NCI-H1930 (cell line): ENCODE measurements at places on chromosomes 2 and 18.

- no peak for DNase-seq
Observed at GRCh38 chr2:233960203-233960602, 43.0 kb downstream of the TRPM8 start.

DNA sequence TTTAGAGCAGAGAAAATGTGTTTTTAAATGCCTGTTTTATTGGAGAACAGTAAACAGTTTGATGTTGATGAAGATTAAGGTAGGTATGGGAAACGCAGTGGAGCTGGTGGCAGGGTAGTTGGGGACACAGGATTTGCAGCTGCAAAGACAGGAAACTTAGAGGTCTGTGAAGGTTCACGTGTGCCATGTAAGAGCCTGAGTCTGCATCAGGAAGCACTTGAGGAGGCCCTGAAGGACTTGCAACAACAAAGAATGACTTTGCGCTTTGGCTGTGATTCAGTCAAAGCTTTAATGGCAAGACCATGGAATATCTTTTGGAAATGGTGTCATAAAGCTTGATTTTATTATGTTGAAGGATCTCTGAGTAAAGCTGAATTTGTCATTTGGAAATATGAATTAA, 347.6 kb upstream of the KCNJ3 start:
- DNase-seq: no peak

GRCh38 chr2:118667964-118668363, 179.5 kb downstream of the EN1 start:
- DNase-seq: no peak

DNA sequence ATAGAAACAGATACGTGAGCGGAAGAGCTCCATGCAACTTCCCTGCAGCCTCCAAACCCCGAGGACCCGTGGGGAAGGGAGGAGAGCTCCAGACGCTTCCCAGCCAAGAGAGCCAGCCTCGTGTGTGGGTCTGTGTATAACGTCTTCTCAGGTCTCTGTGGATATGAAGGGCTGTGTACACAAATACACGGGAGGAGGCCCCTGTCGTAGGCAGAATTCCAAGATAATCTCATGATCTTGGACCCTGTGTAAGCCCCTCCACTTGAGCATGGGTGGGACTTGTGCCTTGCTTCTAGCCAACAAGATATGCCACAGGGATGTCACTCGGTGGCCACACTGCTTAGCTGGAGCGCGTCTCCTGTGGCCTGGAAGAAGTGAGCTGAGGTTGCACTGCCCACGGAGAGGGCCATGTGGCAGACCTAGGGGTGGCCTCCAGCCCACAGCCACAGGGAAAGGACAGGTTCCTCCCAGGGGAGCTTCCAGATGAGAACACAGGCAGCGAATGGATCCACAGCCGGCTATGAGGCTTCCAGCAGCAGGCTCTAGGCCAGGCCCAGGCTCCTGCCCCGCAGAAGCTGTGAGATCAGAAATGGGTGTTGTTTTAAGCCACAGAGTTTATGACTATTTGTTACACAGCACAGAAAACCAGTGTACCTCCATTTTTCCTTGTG, 15.6 kb upstream of the KLF11 start:
- no peak for DNase-seq

DNA sequence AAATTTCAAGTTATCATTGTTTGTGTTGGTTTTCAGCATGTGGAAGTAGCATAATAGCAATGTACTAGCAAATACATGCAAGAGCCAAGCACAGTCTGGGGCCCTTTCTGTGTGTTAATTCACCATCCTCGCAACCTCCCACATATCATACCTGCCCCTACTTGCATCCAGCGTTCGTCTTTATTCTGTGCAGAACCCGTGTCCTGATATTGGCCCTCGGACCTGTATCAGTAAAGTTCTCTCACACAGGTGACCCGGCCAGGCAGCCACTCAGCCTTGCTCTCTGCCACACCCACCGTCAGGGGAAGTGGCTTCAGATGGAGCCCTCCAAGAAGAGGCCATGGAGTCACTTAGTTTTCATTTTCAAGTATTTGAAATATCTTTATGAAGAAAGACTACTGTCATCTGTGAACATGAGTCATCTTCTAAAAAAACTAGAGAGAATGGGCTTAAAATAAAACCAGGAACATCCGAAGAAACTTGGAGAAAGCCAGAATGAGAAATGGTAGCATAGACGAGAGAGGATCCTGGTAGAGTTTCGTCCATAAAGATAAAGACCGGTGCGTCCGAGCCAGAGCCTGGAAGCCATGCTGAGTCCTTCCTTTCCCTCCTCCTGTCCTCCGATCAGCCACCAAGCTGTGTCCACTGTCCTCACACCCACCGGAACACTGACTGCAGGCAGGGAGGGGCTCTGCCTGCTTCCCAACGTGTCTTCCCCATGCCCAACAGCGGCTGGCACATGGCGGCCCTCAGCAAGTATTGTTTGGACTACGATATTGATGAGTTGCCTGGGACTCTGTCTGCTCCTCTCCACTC, 57.3 kb upstream of the RPL31 start:
- DNase-seq: no peak

DNA sequence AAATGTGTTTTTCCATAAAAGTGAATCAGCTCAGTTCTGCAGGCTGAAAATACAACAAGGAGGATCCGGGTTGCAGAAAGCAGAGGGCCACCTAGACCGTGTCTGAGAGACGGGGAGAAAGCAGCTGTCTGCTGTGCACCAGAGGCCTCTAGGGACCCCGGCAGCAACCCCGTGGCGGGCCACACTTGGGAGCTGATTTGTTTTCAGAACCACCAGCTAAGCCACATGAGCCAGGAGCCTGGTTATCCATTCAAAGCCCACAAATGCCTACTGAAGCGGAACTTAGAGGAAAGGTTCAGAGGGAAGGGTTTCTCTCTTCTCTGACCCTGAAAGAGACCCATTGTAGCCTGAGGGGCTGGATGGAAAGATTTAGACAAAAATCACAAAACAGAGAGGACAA, 28.4 kb upstream of the ID2 start:
- no peak for DNase-seq

DNA sequence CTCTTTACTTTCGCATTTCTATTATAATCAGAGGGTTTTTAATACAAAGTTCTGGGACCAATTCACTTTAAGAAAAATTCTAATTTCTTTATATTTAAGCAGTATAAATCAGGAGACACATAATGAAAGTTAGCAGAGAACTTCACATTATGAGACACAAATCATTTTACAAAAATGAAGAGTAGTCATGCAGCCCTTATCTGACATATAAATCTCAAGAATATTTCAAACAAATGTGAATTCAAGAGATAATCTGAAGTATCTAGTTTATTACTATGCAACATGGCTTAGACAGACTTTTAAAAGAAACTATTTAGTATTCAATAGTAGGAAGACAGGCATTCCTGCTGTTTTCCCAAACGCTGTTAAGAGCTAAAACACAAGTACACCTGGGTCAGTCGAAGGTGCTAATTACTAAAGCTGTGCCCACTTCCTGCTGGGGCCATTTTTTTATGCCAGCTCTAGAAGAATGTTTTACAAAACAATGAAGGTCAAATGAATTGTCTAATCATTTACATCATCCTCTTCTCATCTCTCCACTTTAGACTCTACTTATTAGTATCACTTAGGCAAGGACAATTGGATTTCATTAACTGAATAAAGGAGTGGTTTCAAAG, 40.2 kb downstream of the CWC22 start:
- no peak for DNase-seq

GRCh38 chr2:152396051-152396511, 61.1 kb downstream of the FMNL2 start:
- no peak for DNase-seq

GRCh38 chr2:108998911-108999310, 9.9 kb upstream of the EDAR start:
- no peak for DNase-seq

DNA sequence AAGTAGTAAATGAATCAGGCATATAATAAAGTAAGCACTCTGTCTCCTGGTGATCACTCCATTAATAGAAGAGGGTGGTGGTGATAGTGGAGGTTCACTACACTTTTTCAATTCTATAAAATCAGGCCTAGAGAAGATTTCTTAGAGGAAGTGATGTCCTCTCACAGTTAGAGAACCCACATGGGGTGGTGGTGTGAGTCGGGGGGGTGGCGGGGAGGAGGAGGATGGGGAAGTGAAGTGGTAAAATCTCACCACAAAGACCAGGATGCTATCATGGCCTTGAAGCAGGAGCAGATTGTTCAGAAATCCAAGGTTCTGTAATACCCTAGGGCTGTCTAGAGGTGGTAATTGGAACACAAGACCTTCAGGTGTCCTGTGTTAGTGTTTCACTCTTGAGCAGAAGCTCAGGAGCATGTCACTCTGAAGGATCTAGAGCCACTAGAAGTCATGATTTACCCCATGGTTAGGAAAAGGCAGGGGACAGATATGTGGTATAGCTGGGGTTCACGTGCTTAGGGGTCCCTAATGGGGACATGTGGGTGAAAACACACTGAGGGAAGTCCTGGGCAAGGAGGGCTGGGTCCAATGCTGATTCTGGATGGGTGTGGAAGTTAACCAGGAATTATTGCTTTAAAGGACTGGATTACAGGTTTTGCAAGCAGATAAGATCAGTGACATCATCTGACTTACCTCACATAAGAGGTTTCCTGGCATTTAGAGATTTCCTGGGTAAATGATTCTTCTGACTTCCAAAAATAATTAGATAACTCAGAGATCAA, 31.0 kb downstream of the RNF125 start:
- DNase-seq: no peak

- no peak for DNase-seq
Observed at GRCh38 chr2:69674316-69674670, 30.8 kb upstream of the AAK1 start.

- no peak for DNase-seq
Observed at GRCh38 chr2:8053216-8053615, 628.6 kb upstream of the ID2 start.

- DNase-seq: no peak
Observed at GRCh38 chr2:109680523-109681297, 66.5 kb downstream of the SOWAHC start.

DNA sequence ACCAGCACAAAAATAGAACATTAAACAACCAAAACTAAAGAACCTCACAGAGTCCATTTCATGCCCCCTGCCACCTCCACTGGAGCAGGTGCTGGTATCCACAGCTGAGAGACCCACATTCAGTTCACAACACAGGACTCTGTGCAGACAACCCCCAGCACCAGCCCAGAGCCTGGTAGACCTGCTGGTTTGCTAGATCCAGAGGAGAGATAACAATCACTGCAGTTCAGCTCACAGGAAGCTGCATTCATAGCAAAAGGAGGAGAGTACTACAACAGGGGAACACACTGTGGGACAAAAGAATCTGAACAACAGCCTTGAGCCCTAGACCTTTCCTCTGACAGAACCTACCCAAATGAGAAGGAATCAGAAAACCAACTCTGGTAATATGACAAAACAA, 326.7 kb downstream of the METTL4 start:
- DNase-seq: no peak

DNA sequence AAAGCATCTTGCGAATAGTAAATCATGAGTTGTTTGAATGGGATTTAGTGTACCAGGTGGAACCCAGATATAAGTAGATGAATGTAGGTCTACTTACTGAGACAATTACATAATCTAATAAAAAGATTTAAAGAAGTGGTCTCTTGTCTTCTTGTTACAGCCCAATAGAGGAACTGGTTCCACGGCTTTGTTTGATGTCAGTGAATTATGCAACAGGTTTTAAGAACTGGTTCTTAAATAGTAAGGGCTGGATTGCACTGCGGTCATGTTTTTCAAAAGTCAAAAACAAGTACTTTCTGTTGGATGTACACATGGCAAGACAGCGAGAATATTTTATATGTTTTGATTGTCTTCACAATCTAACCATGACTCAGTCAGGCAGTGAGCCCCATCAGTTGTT, 15.4 kb upstream of the SLC9A2 start:
- no peak for DNase-seq

DNA sequence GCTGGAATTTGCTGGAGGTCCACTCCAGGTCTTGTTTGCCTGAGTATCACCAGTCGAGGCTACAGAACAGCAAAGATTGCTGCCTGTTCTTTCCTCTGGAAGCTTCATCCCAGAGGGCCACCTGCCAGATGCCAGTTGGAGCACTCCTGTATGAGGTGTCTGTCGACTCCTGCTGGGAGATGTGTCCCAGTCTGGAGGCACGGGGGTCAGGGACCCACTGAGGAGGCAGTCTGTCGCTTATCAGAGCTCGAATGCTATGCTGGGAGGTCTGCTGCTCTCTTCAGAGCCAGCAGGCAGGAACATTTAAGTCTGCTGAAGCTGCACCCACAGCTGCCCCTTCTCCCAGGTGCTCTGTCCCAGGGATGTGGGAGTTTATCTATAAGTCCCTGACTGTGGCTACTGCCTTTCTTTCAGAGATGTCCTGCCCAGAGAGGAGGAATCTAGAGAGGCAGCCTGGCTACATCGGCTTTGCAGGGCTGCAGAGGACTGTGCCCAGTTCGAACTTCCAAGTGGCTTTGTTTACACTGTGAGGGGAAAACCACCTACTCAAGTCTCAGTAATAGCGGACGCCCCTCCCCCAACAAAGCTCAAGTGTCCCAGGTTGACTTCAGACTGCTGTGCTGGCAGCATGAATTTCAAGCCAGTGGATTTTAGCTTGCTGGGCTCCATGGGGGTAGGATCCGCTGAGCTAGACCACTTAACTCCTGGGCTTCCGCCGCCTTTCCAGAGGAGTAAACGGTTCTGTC, 301.1 kb downstream of the ERBB4 start:
- DNase-seq: no peak

- no peak for DNase-seq
Observed at GRCh38 chr2:28339516-28340175, 53.0 kb upstream of the FOSL2 start.

GRCh38 chr18:75207310-75208154, 1.4 kb downstream of the PTGR3 start:
- no peak for DNase-seq

GRCh38 chr2:24521975-24522639, 31.1 kb downstream of the NCOA1 start:
- DNase-seq: no peak

DNA sequence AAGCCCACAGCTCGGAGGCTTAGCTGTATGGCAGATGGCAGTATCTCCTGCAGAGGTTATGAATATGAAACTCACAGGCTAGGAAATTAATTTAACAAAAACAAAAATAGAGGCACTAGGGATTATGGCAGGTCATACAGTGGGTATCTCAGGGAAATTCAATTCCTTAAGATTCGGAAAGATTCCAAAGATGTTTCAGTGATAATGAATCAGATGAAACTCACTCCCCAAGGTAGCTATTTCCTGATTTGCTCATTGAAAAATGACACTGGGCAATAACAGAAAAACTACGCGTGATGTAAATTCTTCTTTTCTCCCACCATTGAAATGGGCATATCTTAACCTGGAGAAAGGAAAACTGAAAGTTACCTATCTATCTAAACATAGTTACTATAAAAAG, 414.1 kb downstream of the STK39 start:
- no peak for DNase-seq

DNA sequence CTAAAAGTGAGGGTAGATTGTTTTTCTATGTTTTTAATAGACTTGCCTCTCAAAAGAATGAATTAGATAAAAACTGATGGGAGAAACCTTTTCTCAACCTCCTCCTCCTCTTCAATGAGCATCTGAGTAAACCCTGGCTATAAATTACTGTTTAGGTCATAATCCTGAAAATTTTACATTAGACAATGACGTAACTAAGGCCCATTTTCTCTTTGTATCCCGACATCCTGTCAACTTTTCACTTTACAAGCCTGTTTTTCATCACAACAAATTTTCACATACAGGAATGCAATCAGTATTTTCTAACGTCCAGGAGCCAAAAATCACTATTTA, 1.3 kb downstream of the SPIRE1 start:
- no peak for DNase-seq
